ENCODE measurements at places on chromosomes 13 and 19.

- H3K4me1 ChIP-seq = peaks cover 23% of the 10 kb centered on the region
- no peaks in the 10 kb centered on the region for H3K27me3 ChIP-seq
- H3K27ac ChIP-seq = no peak overlapping the region
- no peak overlapping the region for H3K4me3 ChIP-seq
Measured at GRCh38 chr13:84865783-84866221, 933.4 kb downstream of the SLITRK6 start.

DNA sequence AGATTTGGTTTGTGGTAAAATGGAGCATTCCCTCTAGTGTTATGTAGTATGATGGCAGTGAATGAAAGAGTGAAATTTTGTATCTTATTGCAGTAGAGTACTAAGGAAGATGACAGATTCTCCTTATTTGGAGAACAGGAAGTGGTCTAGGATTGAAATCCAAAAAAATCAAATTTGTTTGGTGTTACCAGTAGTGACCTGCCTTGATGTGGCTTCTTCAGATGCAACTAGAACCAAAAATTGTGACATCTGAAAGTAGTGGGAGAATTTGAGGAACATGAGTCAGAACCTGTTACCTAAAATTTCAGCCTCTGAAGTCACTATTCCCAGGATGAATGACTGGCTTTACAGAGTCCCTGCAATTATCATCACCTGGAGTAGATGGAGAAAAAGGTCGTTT, 165.9 kb downstream of the KLF5 start:
- H3K27me3 ChIP-seq = no peaks in the 10 kb centered on the region
- no peaks in the 10 kb centered on the region for H3K4me1 ChIP-seq
- no peak overlapping the region for H3K4me3 ChIP-seq
- no peak overlapping the region for H3K27ac ChIP-seq

- H3K27me3 ChIP-seq = peaks cover 74% of the 10 kb centered on the region
- peak overlapping the region; percentile 51 for H3K4me3 ChIP-seq
- no peak overlapping the region for H3K27ac ChIP-seq
- peaks cover 8% of the 10 kb centered on the region for H3K4me1 ChIP-seq
- peak; percentile 34 for DNase-seq
Measured at GRCh38 chr13:94968040-94968756, 255.9 kb upstream of the SOX21 start.

- H3K4me1 ChIP-seq = no peaks in the 10 kb centered on the region
- no peak overlapping the region for H3K27ac ChIP-seq
- H3K27me3 ChIP-seq = no peaks in the 10 kb centered on the region
- H3K36me3 ChIP-seq = no peaks in the 10 kb centered on the region
Measured at GRCh38 chr13:102003848-102004570, 397.8 kb downstream of the FGF14 start.

- no peak for DNase-seq
- no peaks in the 10 kb centered on the region for H3K27me3 ChIP-seq
- H3K4me3 ChIP-seq = peak overlapping the region; percentile 90
- H3K4me1 ChIP-seq = peaks cover 14% of the 10 kb centered on the region
- H3K27ac ChIP-seq = peak overlapping the region; percentile 68
Measured at GRCh38 chr13:100675661-100676129, 1.1 kb upstream of the TMTC4 start.

- no peak overlapping the region for H3K4me3 ChIP-seq
- peaks cover 13% of the 10 kb centered on the region for H3K4me1 ChIP-seq
- no peak for DNase-seq
- no peaks in the 10 kb centered on the region for H3K27me3 ChIP-seq
- H3K36me3 ChIP-seq = no peaks in the 10 kb centered on the region
Measured at GRCh38 chr19:14375582-14376291, 5.5 kb upstream of the ADGRE5 start.

DNA sequence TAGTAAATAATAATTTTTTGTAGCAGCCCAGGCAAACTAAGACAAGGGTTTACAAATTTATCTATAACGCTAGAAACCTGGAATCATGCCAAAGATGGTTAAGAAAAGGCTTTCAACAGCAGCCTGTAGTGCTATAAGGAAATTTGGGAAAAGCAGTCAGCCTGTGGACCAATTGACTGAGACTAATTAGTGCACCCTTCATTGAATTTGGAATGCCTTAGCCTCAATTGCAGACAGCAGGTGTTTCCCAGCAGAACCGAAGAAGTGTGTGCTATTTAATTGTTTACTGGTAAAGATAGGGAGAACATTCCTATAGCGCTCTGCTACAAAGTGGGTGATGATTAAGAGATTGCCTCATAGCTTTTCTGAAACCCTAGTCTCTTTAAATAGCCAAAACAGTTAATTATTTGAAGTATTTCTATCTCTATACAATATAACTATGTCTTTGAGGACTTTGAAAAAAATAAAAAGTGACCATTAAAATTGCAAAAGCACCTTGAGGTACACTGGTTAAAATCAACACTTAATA, 1884.3 kb upstream of the PCDH20 start:
- no peak for DNase-seq
- H3K4me3 ChIP-seq = no peak overlapping the region
- no peaks in the 10 kb centered on the region for H3K36me3 ChIP-seq
- H3K27ac ChIP-seq = no peak overlapping the region

DNA sequence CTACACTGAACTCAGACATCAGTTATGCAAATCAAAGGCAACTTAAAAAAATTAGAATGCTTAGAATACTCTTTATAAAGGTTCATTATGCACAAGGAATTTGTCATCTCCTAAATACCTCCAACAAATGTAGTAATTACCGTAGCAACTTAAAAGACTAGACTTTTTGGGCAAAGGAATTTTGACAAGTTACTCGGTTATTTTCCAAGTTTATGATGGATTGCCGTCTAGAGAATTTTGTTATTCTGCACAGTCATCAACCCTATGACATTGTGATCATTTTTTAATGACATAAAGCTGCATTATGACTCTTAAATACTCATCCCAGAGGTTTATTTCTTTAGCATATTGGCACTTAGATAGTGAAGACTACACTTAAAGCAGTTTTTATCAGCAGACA, 71.9 kb downstream of the TRPC4 start:
- H3K4me1 ChIP-seq = peaks cover 13% of the 10 kb centered on the region
- H3K4me3 ChIP-seq = no peak overlapping the region
- H3K27me3 ChIP-seq = no peaks in the 10 kb centered on the region
- H3K36me3 ChIP-seq = no peaks in the 10 kb centered on the region
- no peak for DNase-seq

GRCh38 chr19:29324717-29325116, 111.8 kb upstream of the UQCRFS1 start:
- H3K27ac ChIP-seq = no peak overlapping the region
- no peaks in the 10 kb centered on the region for H3K4me1 ChIP-seq
- DNase-seq = no peak
- no peak overlapping the region for H3K4me3 ChIP-seq

DNA sequence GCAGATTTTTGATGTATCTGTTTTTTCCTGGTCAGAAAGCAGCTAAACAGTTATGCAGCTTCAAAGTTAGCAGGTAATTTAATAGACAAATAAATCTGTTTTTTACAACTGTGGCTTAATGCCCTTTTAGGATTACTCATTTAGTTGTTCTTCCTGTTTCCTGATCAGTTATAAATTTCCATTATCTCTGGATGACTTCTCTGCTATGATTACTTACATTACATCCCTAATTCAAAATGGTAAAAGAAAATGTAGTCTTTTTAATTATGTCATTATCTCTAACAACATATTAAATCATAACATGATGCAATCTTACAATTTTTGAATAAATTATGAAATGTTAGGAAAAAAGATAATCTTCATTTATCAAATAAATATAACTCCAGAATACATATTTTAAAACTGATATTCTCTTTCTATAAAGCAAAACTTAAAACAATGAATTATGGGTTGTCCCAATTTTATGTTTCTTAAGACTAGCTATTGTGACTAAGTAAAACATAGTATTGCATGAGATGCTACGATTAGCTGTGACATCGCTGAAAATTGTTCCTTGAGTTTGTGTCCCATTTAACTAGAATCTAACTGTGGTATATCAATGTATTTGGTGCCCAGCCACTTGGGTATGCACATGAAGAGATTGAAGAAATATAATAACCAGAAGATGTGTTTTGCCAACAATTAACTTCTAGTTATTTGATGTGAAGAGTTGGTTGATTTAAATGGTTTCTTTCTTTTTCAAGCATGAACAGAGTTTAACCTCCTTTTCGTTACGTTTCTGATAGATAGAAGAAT, 605.3 kb upstream of the SPRY2 start:
- peak; percentile 12 for DNase-seq
- H3K27ac ChIP-seq = no peak overlapping the region
- no peaks in the 10 kb centered on the region for H3K36me3 ChIP-seq

GRCh38 chr13:51222037-51222685, at the start of gene FAM124A:
TSS of gene FAM124A (plus strand) at chr13:51222398. CDS start at chr13:51222502, 104 bp downstream.
- peak within 1 kb of the TSS; percentile 64 for H3K4me3 ChIP-seq
- H3K27me3 ChIP-seq = peaks cover 4% of the 10 kb centered on the region
- no peaks in the 10 kb centered on the region for H3K36me3 ChIP-seq

- H3K4me1 ChIP-seq = peaks cover 26% of the 10 kb centered on the region
- H3K4me3 ChIP-seq = no peak overlapping the region
- no peak for DNase-seq
- peak overlapping the region; percentile 22 for H3K27ac ChIP-seq
Measured at GRCh38 chr13:33723365-33723764, 94.6 kb upstream of the RFC3 start.

DNA sequence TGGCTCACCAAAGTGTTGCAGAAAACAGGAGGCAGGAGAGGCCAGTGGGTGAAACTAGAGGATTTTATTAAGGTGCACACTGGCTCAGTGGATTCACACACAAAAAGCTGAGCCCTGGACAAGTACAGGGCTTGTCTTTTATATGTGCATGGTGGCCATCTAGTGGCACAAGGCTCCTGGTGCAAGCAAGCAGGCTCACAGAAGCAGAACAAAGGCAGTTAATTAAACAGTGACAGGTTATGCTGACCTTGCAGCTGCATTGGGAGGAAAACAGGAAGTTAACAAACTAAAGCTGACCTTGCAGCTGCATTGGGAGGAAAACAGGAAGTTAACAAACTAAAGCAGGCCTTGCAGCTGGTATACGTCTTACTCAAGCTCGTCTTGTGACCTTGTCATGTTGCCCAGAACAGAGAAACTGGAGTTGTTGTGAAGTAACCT, 65.3 kb upstream of the ZNF681 start:
- DNase-seq = peak; percentile 0
- H3K36me3 ChIP-seq = no peaks in the 10 kb centered on the region
- H3K4me1 ChIP-seq = no peaks in the 10 kb centered on the region
- H3K27ac ChIP-seq = no peak overlapping the region

DNA sequence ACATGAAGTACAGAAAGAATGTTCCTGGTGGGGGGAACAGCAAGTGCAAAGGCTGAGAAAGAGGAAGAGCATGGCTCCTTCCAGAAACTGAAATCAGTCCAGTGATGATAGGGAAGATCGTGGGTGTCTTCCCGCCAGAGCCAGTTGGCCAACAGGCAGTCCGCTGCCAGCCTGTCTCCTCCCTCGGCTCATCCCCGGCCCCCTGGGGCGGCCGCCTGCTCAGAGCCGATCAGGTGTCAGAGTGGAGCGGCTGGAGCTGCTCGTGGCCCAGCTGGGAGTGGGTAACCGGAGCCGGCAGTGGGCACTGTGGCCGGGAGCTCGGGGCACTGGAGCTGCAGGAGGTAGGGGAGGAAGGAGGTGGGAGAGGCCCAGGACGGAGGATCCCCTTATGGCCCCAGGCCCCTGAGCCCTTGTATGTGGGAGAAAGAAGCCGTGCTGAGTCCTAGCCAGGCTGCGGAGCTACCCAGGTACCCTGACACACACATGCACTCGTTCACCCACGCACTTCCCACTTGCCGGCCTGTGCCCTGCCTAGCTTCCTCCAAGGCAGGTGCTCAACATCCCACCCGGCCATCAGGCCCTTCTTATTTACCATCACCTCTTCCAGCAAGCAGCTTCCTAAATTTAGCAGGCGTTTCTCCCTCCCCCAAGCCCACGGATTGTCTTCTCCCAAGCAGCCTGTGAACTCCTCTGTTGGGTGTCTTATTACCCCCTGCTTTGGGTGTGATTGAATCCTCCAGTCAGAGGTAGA, 1.7 kb downstream of the ANKRD24 start:
- no peaks in the 10 kb centered on the region for H3K27me3 ChIP-seq
- H3K4me1 ChIP-seq = peaks cover 8% of the 10 kb centered on the region
- peaks cover 2% of the 10 kb centered on the region for H3K36me3 ChIP-seq
- H3K27ac ChIP-seq = no peak overlapping the region

GRCh38 chr13:45833663-45834375, 17.7 kb downstream of the SIAH3 start:
- H3K4me1 ChIP-seq = peaks cover 38% of the 10 kb centered on the region
- peak; percentile 42 for DNase-seq
- no peaks in the 10 kb centered on the region for H3K36me3 ChIP-seq
- H3K27me3 ChIP-seq = no peaks in the 10 kb centered on the region

DNA sequence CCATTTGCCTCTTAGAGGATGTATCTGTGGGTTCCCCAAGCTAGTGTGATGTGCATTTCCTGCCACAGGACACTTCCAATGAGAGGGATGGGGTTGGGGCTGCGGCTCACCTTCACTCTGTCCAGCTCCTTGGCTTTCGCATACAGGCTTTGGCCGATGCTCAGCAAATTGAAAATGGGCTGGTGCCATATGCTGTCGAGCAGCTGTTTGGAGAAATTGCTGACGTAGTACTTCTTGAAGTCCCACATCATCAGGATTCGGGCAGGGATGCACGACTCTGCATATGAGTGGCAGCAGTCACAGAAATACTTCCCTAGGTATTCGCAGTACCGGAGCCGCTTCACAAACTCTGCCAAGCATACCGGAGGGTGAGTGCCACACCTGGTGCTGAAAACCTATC, 37.0 kb downstream of the RUBCNL start:
- no peak overlapping the region for H3K27ac ChIP-seq
- H3K4me3 ChIP-seq = no peak overlapping the region
- no peak for DNase-seq
- H3K36me3 ChIP-seq = peaks cover 95% of the 10 kb centered on the region

DNA sequence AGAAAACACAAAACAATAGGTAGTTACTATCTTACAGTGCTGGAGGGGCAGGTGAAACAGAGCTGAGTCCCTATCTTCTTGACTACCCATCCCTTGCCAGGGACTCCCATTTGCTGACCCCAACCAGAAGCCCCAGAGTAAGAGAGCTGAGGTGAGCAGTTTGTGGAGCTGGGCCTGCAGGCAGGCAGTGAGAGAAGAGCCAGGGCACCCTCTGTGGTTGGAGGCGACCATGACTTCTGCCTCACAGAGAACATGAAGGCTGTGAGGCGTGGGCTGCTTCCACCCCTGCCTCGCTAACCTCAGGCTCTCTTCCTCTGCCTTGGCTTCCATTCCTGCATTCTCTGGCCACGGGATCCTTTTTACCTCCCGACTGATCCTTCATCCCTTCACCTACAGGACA, 47.5 kb upstream of the RNF113B start:
- peaks cover 24% of the 10 kb centered on the region for H3K4me1 ChIP-seq
- H3K4me3 ChIP-seq = no peak overlapping the region
- H3K27ac ChIP-seq = no peak overlapping the region
- H3K36me3 ChIP-seq = no peaks in the 10 kb centered on the region
- H3K27me3 ChIP-seq = no peaks in the 10 kb centered on the region

GRCh38 chr19:48737360-48737998, 2.9 kb downstream of the RASIP1 start:
- DNase-seq = no peak
- no peak overlapping the region for H3K27ac ChIP-seq
- H3K36me3 ChIP-seq = no peaks in the 10 kb centered on the region

DNA sequence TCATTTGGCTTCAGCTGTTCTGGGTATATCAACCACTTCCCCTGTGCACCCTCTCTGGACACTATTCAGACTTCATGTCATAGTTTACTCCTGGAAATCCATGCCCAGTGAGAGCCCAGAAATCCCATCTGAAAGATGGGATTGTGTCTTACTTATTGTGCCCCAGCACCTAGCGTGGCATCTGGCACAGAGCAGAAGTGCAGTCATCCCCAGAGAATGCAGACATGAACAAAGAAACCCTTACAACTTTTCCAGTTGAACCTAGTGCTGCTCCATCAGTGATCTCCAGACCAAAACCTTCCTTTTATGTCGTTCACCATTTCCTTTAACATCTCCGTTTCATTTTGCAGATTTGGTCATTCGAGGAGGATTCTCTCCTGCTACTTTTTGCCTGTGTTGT, 60.6 kb downstream of the MBNL2 start:
- H3K36me3 ChIP-seq = no peaks in the 10 kb centered on the region
- no peak overlapping the region for H3K27ac ChIP-seq
- H3K4me1 ChIP-seq = peaks cover 7% of the 10 kb centered on the region
- H3K4me3 ChIP-seq = no peak overlapping the region
- H3K27me3 ChIP-seq = no peaks in the 10 kb centered on the region
